ENCODE measurements at places on chromosomes 3 and 15.

- DNase-seq = no peak
Measured at GRCh38 chr3:64625381-64625780, 62.4 kb downstream of the ADAMTS9 start.

DNA sequence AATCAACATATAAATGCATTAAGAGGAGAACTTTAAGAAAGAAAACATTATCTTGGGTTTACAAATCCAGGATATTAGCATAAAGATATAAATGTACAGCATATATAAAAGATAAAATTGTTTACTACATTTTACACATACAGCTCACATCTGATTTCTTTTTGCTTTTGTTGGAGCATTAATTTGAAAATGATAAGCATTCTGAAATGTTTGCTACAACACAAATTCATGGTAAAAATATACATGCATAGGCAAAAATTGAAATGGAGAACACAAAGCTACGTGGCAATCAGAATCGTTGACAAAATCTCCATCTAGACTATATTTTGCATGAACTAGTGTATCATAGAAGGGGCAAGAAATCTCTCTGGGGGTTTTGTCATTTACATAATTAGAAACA is 159.1 kb downstream of the TIGIT start:
- no peak for DNase-seq

DNA sequence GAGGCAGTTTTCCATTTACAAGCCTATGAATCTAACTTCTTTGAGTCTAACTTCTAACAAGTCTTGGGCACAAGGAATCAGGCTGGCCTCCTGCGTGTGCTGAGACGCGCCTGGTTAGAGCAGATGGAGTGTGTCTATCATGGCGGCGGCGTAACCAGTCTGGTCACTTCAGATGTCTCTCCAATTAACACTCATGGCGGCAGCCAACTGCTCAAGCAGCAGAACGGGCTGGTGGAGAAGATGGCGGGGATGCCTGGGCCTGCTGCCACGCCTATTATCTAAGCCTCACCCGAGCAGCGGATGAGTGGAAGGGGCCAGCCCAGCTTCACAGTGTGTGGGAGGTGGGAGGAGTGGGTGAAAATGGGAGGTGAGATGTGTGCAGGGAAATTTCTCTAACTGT is 246.4 kb upstream of the TPRG1 start:
- DNase-seq = no peak

DNA sequence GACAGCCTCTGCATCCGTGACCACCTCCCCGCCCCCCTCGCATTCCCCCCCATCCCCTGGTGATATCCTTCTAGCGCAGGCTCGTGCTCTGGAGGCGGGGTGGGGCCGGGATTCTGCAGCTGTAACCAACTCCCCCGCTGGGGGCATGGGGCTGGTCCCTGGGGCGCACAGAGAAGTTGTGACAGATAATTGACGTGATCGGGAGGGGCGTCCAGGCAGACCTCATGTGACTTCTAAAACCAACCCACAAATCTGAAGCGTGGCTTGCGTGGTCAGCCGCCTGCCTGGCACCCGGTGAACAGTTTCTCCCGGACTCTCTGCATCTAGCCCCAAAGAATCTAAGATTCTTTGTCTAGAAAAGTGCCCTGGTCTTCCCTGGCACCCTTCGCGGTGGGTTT is 100.6 kb upstream of the IGF1R start:
- peak; percentile 4 for DNase-seq

DNA sequence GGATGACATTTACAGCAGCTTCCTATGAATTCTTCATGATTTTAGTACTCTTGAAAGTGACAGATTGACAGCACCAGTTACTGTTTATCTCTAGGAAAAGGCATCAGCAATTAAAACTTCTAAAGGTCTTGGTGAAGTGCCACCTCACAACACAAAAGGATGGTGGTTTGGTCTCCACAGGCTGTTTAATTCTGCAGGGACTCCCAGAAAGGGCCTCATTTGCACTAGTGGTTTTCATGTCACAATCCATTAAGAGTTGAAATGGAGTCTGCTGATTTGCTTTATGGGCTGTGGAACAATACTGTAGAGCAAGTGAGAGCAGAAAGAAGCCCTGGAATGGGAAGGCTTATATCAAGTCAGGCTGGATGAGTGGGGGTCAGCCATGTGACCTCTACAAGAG is 225.3 kb upstream of the KCNMB2 start:
- no peak for DNase-seq

All from stimulated activated CD4-positive, alpha-beta T cell treated with anti-CD3 and anti-CD28 coated beads, Interleukin-4, amount 100 ng/mL, for 24 hours (primary cell).